ENCODE measurements at places on chromosomes 4 and X. TPM values are rescaled to one million over a fixed set of nuclear protein-coding genes. Genes with fewer than 3 reads are reported as not detected.

GRCh38 chr4:123443401-123444289 lies 47.0 kb downstream of the SPRY1 start:
- H3K4me3 ChIP-seq: no peak overlapping the region
- no peak for DNase-seq
- H3K27me3 ChIP-seq: no peaks in the 10 kb centered on the region
- no peak overlapping the region for H3K27ac ChIP-seq

ZIC3 gene
- not detected for total RNA-seq

GRCh38 chrX:70826715-70827114 lies 81.8 kb downstream of the TEX11 start:
- H3K27ac ChIP-seq: no peak overlapping the region
- no peaks in the 10 kb centered on the region for H3K4me1 ChIP-seq
- no peak for DNase-seq
- H3K27me3 ChIP-seq: no peaks in the 10 kb centered on the region

GRCh38 chr4:19030048-19030447 lies 1008.5 kb upstream of the LCORL start:
- H3K27ac ChIP-seq: no peak overlapping the region
- no peaks in the 10 kb centered on the region for H3K4me1 ChIP-seq
- H3K27me3 ChIP-seq: no peaks in the 10 kb centered on the region
- no peak for DNase-seq
- no peaks in the 10 kb centered on the region for H3K36me3 ChIP-seq
- H3K4me3 ChIP-seq: no peak overlapping the region

SLC49A3 gene
- 1.7 TPM for total RNA-seq

RBM46 gene
- not detected for total RNA-seq

DNA sequence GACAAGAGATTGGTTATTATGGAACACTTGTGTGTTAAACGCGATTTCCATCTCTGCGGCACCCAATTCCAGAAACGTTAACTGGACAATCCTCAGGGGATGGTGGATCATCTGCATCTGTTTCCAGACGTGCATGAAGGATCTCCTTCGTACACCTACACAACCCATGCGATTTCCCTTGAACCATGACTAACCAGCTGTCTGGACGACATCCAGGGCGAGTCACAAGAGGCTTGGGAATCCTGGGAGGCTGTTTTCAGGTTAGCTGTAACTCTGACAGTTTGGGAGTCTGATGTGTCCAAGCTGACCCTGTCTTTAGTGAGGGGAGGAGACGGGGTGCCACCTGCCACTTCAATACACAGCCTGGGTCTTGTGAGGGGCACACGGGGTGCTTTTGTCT lies 84.5 kb downstream of the GATB start:
- no peaks in the 10 kb centered on the region for H3K36me3 ChIP-seq
- no peak for DNase-seq

DNA sequence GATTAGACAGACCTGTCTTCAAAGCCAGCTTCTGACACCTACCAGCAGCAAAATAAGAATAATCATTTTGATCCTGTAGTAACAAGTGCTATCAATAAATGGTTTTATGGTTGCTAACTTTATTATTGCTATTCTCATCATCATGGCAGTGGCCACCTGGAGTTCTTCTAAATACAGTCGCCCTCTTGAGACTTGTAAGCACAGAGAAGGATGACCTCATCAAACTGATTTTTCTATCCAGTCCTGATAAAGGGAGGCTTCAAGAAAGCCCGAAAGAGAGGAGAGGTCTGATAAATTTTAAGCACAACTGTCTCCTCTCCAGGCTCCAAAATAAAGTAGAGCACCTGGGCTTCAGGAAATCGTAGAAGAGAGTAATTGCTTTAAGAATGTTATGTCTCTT lies 286.4 kb downstream of the USP46 start:
- no peaks in the 10 kb centered on the region for H3K4me1 ChIP-seq
- H3K36me3 ChIP-seq: no peaks in the 10 kb centered on the region
- no peaks in the 10 kb centered on the region for H3K27me3 ChIP-seq
- no peak overlapping the region for H3K4me3 ChIP-seq
- no peak for DNase-seq
- H3K27ac ChIP-seq: no peak overlapping the region
